ENCODE measurements at places on chromosomes 11 and 22.
A peak's percentile ranks its signal among the peaks of the same experiment; 100 is the strongest.

- peak; percentile 46 for DNase-seq
Observed at GRCh38 chr22:46031557-46031956, 54.6 kb upstream of the WNT7B start.

GRCh38 chr11:130115218-130115617 lies 44.4 kb upstream of the ST14 start:
- DNase-seq: no peak

GRCh38 chr22:22928666-22929380 lies 41.2 kb downstream of the IGLL5 start:
- DNase-seq: no peak

GRCh38 chr11:112377946-112378345 lies 117.3 kb upstream of the PLET1 start:
- DNase-seq: no peak

- no peak for DNase-seq
Observed at GRCh38 chr11:57873196-57873911, 111.8 kb downstream of the CTNND1 start.
